ENCODE measurements at places on chromosomes 5 and 9. TPM values are rescaled to one million over a fixed set of nuclear protein-coding genes. Genes with fewer than 3 reads are reported as not detected.

- ATAC-seq: no peak
Measured at GRCh38 chr5:36179950-36180349, 28.0 kb downstream of the SKP2 start.

DNA sequence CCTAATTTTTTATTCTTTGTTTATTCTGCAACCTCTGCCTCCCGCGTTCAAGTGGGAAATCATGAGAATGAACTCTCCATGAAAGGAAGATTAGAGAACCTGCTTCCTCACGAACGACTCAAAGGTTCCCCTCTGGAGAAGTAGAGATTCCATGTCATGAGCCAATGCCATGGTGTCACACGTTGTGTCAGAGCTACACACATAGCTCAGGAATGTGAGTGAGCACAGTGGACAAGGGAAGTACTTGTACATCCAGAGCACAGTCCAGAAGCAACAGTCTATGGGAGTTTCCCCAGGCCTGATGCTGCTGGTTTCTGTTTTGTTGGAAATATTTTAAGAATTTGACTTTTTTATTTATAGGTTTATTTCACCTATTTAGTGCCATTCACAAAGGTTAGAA is 26.8 kb upstream of the PPP2CA start:
- ATAC-seq: no peak

DNA sequence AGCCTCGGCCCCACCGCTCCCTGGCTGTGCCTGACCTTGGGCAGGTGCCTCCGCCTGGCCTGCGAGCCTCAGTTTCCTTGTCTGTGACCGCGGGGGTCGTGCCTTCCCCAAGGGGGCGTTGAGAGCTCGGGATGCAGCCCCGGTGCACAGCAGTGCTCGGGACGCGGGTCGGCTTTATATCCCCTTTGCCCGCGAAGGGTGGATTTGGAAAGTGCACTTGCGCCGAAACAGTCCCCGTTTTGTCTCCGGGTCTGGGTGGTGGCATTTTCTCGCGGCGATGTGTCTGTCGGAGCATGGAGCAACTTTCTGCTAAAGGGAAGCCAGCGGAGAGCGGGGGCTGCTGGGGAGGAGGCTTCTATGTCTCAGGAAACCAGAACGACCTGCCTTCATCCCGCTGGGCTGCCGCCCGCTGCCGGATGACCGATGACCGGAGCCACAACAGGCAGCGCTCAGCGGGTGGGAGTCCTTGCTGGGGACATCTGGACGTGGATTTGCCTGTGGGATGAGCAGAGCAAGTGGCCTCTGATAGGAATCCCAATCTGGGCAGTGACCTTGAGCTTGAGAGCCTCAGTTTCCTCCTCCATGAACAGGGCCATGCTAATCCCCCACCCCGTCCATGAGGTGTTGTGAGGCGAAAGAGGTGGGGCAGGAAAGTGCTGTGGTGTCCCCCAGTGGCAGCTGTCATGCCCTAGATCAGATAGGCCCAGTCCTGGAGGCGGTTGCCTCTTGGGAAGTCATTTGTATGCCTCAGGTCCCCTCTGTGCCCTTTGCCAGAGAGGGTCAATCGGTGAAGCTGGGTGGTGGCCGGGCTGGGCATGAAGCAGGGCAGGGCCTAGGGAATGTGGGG is 651 bp downstream of the HRH2 start:
- peak; percentile 30 for ATAC-seq

BRD8 gene
- total RNA-seq: 70.6 TPM

Measured in activated T-helper 17 cell treated with anti-CD3 and anti-CD28 coated beads, Interleukin-2, amount 50 U/mL, for 72 hours (primary cell).